ENCODE measurements at places on chromosomes 6 and 20.

DNA sequence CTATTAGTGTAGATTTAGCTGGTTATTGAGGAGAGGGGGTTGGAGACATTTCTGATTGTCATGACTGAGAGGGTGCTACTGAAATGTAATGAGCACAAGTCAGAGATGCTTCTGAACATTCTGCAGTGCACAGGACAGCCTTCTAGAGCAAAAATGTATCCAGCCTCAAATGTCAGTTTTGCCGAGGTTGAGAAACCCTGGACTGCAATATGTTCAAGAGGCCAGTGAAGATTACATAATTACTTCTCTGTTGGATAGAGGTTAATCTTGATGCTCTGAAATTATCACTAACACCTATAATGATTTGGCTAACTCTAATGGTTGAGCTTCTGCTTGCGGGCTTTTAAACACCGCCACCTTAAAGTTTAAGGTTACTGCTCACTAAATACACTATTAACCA is 3.4 kb upstream of the DUSP22 start:
- DNase-seq: no peak

DNA sequence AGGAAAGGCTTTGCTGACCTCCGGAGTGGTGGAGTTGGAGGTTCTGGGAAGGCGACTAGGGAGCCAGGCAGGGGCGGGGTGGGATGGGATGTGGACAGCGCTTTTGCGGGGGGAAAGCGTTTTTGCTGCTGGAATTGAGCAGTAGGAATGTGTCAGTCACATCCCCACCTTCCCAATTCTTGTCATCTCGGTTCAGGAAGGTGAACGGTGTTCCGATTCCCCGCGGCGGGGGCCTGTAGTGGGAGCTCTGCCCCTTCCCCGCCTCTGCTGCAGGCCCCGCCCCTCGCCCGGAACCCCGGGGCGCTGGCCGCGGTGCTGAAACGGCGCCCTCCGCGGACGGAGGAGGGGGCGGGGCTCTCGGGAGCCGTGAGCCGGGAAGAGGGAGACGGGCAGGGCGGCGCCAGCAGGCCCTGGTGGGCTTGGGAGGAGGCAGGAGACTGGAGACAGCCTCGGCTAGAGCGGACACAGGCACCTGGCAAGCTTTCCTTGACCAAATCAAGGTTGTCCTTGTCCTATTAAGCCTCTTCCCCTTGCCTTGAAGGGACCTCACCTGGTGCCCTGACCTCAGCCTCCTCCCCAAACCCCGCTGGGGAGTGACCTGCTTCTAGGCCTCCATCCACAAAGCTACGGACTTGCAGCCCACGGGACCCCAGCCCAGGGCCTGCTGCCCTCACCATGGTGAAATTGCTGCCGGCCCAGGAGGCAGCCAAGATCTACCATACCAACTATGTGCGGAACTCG is at the start of gene LHFPL5:
Gene LHFPL5, plus strand, starts transcription at position 357 of the 741 bp plus-strand sequence. Its CDS starts 319 bp downstream, at position 676.
- no peak for DNase-seq

DNA sequence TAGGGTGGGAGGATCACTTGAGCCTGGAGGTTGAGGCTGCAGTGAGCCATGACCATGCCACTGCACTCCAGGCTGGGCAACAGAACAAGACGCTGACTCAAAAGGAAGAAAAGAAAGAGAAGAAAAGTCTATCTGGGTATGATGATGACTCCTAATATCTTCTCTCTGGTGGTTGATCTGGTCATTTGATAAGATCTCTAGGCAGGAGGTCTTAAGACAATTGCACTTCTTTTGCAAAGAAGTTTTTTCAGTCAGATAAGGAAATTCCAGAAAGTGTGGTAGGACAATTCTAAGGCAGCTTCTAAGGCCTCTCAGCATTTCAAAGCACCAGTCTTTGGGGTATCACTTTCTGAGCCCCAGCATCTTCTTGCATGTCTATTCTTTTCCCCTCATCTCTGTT is 7.7 kb upstream of the AIF1 start:
- DNase-seq: no peak

DNA sequence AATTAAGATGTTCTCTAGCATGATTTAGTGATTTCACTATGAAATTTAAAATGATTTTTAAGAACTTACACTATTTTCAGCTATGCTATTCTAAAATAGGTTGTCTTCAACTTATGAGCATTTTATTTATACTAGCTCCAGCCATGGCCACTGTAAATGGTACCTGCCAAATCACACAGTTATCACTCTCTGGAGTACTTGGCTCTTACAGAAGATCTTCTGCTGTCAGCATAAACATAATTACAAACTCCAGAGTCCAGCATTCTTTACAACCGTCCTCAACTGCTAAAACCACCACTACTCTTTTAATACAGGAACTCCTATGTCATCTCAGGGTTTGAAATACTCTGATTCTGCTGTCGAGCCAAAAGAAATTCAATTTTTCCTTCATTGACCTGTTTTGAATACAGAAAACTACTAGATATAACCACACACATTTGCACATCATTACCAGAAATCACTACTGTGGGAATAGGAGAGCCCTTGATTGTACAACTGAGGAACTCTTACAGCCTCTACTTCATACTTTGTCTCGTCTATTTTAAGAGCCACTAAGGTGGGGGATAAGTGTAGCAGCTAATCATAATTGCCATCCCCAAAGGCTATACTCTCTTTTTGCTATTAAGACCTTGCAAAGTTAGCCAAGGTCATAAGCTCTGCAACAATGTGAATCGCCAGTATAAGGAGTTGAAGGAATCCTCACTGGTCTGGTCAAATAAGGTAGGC is 93.7 kb downstream of the PHIP start:
- no peak for DNase-seq

DNA sequence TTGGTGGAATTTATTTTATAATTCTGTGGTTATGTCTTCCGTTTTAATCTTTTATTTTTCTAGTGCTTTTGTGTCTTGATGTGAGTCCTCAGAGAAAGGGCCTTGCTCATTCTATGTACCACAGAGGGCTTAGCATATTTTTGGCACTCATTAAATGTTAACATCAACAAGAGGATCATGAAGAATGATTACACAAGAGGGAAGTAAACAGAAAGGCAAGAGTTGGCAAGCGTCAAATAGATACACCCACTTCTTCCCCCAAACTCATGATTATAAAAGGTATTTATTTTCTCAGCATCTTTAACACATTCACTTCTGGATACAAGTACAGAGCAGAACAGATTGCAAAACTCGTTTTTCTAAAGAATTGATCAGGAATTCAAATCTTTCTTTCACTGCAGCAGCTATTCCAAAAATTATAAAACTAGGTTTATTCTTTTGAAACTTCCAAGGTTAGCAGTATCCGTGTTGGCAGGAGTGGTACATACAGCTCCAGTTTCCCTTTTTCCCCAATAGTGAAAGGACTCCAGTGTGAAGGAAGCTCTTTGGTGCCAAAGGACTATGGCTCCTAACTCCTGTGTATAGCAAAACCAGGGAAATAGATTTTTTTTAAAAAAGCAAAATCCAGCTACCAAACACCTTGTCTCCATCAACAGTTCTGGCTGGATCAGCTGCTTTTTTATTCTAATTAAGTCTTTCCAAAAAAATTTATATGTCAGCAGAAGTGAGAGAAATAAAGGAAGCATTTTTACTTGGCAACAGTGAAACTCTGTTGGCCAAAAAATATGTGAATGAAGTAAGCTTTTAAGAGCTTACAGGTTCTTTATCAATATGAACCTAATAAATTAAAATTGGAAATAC is 221.9 kb downstream of the ADGRG6 start:
- no peak for DNase-seq

DNA sequence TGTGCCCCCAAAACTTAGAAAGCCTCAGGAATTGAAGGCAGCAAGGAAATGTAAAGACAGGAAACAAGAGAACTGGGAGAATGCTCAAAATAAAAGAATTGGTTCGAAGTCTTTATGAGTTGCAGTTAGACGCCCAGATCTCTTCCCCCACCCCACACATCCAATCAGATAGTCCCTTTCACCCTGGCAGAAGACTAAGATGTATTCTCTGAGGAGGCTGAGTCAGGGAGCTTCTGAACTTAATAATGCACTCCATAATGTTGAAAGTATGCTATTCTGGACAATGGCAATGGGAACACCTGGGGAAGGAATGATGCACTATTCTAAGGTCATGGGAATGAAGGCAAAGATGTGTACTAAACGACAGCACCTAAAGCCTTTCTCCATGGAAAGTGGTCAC is 173.6 kb downstream of the MTFR2 start:
- no peak for DNase-seq

DNA sequence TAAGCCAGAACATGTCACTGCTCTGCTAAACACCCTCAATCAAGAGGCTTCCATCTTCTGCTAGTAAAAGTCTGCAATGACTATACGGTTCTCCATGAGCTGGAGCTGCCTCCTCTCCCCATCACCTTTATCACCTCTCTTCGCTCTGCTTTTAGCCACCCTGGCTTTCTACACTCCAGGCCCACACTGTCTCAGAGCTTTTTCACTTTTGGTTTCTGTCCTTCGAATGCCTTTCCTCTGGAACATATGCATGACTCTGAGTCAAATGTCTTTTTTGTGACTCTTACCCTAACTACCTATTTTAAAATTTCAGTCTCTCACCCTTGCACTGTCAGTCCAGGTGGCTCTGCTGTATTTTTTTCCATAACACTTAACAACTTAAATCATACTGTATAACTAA is 525.4 kb upstream of the RNF217 start:
- DNase-seq: no peak

GRCh38 chr6:116253505-116254296 is at the start of gene TSPYL4:
TSS of gene TSPYL4 (minus strand) at chr6:116254075. CDS start at chr6:116254008, 67 bp downstream.
- peak; percentile 97 for DNase-seq

All from EL (cell line).